ENCODE measurements at places on chromosomes 16 and 17.

DNA sequence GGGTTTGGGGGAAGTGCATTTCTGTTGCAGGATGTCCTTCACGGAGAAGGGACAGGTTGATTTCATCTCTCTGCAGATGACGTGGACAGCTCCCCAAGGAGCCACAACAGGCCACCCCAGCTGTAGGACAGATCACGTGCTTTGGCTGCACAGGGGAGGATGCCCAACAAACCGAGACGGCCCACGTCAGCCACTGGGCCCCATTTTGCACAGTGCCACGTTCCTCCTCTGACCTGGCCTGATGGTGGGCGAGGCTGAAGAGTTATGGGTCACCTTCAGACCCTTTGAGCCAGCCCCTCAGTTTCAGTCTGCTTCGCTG is 9.0 kb upstream of the RHBDL3 start:
- peak; percentile 88 for DNase-seq

DNA sequence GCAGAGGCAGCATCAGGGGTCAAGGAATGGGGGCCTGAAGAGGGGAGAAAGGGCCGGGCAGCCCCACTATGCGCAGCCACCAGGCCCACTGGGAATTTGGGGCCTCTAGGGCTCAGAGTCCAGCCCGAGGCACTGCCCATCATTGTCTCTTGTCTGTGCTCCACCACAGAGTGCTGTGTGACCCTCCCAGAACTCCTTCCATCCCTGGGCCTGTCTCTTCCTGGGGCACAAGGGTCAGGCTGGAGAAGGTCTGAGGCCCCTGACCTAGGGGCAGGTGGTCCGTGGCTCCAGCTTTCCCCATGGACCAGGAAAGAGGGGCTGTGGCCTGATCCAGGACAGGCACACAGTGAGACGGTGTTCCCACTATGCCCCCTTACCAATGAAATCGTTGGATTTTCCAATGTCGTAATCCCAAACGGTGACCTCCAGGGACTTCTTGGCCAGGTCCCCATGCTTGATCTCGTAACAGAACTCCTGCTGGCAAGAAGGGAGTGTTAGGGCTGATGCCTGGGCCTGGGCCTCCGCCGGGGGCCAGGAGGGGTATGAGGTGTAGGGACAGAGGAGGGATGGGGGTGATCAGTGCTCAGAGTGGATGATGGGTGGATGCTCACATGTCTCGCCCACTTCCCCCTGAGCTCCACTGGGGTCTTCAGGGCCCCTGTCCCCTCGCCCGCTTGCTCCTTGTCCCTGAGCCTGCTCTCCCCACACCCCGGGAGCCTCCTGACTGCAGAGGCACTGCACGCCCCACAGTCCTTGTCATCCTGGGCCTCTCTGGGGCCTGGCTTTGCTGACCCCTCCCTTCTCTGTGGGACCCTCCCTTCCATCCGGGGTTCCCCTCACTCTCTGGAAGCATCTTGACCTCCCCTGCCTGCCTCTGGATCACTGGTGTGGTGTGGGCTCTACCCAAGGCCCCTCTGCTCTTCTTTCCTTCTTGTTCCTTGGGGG is 10.7 kb downstream of the SCGB1C2 start:
- no peak for DNase-seq

DNA sequence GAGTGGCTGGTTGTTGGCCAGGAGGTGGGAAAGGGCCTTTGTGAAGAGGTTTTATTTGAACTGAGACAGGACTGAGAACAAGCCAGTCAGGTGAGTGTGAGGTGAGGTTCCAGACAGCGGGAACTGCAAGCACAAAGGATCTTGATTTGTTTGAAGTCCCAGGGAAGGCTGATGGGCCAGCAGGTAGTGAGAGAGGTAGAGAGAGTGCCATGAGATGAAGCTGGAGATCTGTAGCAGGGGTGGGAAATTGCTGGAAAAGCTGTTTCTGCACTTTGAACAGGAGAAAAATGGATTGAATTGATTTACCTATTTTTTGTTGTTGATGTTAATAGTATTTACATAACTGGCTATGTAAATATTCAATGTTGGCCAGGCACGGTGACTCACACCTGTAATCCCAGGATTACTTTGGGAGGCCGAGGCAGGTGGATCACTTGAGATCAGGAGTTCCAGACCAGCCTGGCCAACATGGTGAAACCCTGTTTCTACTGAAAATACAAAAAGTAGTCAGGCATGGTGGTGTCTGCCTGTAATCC is 7.7 kb upstream of the DCTPP1 start:
- no peak for DNase-seq

- no peak for DNase-seq
Observed at GRCh38 chr17:48567646-48568354, 10.3 kb downstream of the HOXB4 start.

- DNase-seq = no peak
Observed at GRCh38 chr17:81993729-81994592, 16.5 kb downstream of the ASPSCR1 start.

DNA sequence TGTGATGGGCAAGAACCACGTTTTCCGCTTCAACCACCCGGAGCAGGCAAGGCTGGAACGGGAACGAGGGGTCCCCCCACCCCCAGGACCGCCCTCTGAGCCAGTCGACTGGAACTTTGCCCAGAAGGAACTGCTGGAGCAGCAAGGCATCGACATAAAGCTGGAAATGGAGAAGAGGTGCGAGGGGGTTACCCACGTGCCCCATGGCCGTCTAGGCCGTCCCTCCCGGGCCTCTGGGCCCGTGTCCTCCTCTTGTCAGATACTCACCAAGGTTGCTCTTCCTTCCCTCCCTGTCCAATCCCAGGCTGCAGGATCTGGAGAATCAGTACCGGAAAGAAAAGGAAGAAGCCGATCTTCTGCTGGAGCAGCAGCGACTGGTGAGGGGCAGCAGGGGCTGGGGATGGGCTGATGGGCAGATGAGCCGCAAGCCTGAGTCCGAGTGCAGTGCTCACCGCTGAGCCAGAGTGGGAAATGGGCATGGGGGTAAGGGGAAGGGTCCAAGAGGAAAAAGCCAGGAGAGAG is 14.7 kb downstream of the SLC52A1 start:
- no peak for DNase-seq

DNA sequence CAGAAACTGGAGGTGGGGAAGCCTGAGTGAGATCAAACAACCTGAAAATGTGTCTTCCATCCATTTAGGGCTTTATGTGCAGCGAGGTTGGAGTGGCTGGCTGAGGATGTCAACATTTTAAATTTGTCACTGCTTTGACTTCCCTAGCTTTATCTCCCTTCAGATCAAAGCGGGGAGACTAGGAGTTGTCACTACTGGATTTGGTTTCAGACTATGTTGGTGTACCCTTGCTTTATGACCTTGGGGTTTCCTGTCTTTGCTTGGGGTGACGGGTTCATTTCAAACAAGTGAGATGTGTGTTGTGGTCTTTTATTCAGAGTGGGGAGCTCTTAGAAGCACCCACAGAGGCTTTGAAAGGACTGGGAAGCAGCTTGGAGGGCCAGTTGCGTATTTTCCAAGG is 25.6 kb downstream of the MSI2 start:
- no peak for DNase-seq

DNA sequence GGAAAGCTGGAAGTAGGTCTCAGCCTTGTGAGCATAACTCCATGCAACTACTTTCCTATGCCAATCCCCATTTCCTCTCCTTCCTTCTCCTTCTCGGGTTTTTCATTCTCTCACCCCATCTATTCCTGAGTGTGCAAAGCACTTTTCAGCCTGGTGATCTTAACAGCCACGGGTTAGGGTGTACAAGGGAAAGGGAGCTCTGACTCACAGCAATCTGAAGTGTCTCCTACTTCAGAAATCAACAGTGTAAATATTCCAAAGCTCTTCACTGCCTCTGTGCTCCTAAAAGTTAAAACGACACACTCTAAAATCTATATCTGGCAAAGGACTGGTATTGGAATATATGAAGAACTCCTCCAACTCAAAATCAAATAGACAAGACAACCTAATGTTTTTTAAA is 268.0 kb upstream of the IRX3 start:
- no peak for DNase-seq

DNA sequence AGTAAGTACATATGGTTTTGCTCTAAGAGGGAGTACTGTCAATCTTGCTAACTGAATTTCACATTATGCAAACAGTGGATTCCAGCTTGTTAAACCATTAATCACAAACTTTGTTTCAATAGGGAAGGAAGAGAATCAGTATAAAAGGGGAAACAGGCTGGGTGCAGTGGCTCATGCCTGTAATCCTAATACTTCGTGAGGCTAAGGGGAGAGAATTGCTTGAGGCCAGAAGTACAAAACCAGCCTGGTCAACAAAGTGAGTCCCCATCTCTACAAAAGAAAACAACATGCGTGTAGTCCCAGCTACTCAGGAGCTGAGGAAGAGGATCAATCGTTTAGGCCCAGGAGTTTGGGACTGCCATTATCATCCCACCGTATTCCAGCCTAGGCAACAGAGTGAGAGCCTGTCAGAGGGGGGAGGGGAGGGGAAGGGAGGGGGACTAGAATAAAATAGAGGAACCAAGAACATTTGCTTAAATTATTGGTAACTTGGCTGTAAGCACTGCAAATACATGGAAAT is 65.7 kb downstream of the FBXL20 start:
- no peak for DNase-seq

- peak; percentile 63 for DNase-seq
Observed at GRCh38 chr16:61814726-61815347, 221.4 kb downstream of the CDH8 start.

DNA sequence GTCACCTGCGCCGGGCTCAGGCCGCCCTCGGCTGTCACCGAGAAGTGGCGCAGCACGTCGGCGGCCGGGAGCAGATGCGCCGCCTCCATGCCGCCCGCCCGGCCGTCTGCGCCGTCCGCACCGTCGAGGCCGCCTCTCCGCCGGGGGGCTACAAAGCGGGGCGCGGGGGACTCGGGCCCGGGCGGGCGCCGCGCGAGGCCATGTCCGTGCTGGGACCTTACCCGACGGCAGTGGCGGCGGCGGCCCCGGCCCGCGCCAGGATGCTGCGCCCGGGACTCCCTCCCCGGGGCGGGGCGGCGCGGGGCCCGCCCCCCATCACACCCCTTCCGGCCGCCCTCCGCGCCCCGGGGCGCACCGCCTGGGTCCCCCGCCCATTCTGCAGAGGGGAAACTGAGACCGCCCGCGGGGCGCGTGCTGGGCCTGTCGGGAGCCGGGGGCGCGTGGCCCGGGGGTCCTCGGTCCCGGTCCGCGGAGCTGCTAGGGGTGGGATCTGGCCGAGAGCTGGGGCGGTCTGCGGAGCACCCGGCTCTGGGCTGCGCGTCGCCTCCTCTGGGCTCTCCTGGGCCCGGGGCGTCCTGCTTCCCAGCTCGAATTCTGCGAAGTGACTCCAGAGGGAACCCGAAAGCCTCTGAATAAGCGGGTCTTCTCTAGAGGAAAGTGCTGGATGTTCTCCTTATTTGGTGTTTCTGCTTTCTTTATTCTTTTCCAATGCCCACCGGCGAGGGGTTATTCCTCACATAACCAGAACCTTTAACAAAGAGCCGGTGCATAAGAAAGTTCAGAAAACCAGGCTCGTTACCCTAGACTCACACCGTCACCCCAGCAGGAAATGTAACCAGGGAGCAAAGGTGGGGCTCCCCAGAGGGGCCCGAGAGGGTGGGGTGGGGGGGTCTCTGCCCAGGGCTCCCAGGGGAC is at the start of gene ATP2A3:
ATP2A3 (minus strand) TSS at position 235 of the 915 bp plus-strand sequence; CDS start at position 89, 146 bp downstream.
- no peak for DNase-seq

- DNase-seq = no peak
Observed at GRCh38 chr17:43722870-43723665, 35.5 kb downstream of the SOST start.

DNA sequence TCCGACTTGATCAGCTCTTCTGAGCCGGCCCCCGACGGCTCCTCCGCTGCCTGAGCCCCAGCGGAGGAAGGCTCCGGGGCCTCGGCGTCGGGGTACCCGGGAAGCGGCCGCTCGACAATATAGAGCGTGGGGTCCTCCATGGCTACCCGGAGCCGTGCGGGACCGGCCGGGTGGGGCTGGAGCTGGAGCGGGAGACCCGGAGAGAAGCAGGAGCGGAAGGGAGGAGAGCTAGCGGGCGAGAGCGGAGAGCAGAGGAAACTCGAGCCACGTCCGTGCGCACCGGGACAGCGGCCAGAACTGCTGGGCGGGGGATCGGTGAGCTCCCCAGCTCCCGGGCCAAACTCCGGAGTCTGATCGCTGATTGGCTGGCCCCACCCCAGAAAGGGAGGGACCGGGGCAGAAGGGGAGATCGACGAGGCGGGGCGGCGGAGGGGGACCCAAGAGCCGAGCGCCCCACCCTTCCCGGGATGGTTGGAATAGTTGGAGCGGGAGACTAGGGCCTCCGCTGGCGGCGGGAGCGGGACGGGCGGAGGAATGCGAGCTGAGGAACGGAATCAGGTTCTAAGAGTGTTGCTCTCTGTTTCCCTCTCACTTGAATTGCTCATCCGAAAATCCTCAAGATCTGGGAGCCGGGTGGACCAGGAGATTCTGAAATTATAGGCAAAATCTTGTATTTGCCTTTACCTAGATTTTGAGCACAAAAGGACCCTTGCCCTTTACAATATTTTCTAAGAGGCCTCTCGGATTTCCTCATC is at the start of gene CAVIN1:
CAVIN1 (minus strand) TSS at position 299 of the 755 bp plus-strand sequence; CDS start at position 140, 159 bp downstream.
- DNase-seq = peak; percentile 56

GRCh38 chr16:85306071-85306792 is 194.0 kb upstream of the CIBAR2 start:
- no peak for DNase-seq

DNA sequence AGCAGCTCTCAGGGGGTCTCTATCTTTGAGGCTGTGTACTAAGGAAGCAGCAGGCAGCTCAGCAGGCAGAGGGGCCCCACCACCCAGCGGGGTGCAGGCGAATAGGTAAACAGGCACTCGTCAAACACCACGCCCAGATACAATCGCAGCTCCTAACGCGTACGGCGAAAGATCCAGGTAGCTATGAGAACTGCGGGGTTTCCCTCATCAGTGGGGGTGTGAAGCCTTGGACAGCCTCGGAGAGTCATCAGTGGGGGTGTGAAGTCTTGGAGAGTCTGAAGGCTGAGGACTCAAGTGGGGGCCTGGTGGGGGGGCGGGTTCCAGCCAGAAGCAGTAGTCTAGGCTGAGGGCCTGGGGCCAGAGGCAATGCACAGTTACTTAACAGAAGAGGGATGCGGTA is 69.0 kb downstream of the RTN4RL1 start:
- no peak for DNase-seq

DNA sequence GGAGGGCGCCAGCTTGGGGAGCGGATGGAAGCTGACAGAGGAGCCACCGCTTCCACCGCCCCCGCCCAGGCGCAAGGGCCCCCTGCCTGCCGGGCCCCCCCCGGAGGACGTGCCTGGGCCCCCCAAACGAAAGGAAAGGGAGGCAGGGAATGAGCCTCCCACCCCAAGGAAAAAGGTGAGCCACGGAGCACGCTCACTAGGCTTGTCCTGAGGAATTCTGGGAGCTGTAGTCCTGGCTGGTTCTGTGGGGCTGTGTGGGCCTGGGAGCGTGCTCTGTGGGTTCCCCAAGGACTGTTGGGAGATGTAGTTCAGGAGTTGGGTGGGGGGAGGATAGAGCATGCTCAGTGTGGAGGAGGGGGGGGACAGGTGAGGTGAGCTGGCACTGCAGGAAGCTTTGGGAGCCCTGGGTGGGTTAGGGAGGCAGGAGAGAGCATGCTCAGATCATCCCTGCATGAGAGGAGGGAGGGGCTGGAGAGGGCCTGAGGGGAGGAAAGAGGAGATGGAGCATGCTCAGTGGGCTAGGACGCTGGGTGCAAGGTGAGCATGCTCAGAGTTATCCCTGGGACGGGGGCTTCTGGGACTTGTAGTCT is 4.5 kb downstream of the FBXL19 start:
- peak; percentile 83 for DNase-seq

Measured in NCI-H524 (cell line).